ENCODE measurements at places on chromosomes 11 and 22.

DNA sequence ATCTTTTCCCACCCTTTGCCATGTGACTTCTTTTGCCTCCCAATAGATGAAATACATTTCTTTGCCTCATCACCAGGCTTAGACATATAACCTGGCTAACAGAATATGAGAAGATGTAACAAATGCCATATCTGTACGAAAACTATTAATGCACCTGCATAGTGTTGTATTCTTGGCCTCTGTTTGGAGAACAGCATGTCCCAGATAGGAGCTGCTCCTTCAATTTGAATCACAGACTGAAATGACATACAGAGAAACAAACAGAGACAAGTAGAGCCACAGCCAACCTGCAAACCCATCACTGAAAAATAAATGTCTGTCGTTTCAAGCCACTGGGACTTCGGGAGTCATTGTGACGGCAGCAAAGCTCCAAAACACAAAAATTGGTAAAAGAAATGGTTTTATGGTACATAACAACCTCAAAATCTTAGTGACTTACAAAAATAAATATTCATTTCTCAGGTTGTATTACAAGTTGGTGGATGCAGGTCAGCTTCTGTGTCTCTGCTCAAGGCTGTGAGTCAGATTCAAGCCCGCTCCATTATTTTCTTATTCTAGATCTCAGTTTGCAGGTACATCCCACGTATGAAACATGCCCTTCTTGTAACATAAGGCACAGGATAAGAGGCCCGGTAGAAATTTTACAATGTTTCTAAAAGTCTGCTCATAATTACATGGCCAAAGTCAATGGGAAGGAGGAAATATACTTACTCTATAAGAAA, 171.3 kb upstream of the SOX6 start:
- no peak for DNase-seq

- no peak for DNase-seq
Observed at GRCh38 chr11:34161812-34162492, 56.5 kb downstream of the NAT10 start.

DNA sequence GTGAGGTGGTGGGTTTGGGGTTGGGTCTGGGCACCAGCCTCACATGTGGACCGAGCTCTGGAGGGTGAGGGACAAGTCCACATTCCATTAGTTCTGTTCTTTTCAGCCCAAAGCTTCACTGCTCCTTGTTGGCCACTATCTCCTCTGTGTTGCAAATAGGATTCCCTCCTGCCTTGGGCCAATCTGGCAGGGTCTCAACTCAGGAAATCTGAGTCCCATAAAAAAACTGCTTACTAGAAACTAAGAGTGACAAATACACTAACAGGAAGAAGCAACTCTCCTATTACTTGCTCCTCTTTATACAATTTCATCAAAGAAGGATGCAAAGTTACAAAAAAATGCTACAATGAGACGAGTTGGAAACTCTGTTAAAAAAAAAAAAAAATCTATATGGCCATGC, 66.2 kb upstream of the CSNK1E start:
- no peak for DNase-seq

DNA sequence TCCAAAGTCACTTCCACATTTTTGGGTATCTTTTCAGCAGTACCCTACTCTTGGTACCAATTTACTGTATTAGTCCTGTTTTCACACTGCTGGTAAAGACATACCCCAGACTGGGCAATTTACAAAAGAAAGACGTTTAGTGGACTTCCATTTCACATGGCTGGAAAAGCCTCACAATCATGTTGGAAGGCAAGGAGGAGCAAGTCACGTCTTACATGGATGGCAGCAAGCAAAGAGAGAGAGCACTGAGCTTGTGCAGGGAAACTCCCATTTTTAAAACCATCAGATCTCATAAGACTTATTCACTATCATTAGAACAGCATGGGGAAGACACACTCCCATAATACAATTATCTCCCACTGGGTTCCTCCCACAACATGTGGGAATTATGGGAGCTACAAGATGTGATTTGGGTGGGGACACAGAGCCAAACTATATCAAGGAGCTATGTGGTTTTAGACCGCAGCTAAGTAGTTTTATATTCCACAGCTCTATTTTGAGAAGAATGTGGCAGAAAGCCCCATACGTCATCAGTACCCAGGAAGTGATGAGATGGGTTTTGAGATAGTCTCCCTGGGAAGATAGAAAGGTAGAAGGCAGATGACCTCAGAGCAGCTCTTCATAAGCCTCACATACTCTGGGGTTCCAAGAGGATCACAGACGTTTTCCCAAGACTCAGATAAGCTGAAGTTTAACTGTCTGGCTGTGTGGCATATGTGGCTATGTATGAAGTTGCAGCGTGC, 96.3 kb downstream of the APIP start:
- no peak for DNase-seq

DNA sequence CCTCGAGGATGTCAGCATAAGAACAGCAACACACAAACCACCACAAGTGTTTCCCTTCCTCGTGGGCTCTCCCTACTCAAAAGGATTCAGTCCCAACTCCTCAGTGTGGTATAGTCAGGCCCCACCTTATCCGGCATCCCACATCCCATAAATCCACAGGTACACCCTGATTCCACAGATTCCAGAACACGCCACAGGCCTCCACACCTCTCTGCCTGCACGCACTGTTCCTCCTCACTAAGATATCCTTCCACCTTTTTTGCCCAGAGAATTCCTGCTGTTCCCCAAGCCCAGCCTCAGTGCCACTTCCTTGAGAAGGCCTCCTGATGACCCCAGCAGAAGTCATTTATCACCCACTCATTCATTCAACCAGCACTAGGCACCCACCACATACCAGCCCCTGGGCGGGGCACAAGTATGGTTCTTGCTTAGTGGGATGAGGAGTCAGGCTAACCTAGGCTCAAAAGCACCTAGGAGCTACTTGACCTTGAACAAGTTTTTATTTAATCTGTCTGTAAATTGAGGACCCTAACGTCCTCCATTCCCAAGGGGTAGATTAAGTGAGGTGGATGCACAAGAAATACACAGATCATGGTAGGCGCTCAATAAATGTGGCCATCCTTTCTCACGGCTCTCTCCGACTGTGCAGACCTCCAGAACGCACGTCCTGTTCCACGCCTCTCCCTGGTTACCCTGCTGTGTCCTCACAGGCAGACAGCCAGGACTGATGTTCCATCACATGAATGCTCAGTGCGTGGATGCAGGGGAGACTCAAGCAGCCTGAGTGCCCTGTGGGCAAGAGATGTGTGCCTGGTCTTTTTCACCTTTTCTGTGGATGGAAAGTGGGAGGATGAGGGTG, 2.1 kb upstream of the KCNJ4 start:
- DNase-seq = no peak

DNA sequence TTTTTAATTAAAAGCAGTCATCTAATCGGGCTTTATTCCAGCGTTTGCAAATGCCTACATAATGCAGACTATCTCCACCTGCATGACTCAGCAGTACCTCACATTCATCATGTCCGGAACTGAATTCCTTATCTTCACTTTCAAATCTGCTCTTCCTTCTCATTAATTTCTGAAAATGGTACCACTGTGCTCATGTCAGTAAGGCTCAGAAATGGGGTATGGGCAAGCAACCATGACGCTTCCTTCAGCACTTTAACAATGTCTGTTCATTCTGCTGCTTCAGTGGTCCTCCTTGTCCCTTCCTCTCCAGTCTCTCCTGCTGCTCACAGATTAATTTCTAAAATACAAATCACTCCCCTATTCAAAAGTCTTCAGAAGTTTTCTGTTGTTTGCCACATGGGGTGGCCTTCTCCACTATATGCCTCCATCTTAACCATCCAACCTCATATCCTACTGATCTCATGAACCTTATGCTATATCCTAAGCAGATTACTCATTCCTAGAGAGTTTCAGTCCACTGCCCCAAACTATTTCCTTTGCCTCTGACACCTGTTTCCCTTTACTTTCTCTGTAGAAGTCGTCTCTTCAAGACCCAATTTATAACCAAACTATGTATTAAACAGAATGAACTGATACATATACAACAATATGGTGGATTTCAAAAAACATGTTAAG, 7.0 kb downstream of the GTF2H1 start:
- DNase-seq = no peak

- no peak for DNase-seq
Observed at GRCh38 chr11:30255637-30256036, 24.8 kb downstream of the FSHB start.

- no peak for DNase-seq
Observed at GRCh38 chr11:69983571-69983877, 94.6 kb upstream of the ANO1 start.

GRCh38 chr11:88402192-88402715, 64.7 kb upstream of the CTSC start:
- no peak for DNase-seq

GRCh38 chr11:72935700-72936099, 121.5 kb downstream of the ATG16L2 start:
- no peak for DNase-seq

GRCh38 chr11:6505577-6506240, 8.6 kb downstream of the DNHD1 start:
- no peak for DNase-seq

DNA sequence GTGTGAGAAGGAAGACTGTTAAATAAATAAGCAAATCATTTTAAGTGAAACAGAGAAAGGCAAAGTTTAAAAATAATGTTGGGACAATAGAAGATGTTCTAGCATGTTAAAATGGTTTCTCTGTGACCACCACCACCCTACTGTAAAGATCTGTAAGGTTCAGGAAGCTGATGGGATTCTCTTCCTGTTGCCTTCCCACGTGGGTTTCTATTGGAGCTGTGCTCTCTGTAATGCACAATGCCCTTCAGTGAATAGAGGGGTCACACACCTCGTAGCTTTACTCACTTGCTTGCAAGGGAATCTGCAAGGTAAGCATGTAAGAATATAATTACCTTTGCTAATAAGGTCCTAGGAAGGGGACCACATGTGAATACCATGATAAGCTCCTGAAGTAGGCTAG, 170.5 kb downstream of the CASP12 start:
- DNase-seq = no peak

- no peak for DNase-seq
Observed at GRCh38 chr22:29937940-29938693, 55.1 kb downstream of the MTMR3 start.

DNA sequence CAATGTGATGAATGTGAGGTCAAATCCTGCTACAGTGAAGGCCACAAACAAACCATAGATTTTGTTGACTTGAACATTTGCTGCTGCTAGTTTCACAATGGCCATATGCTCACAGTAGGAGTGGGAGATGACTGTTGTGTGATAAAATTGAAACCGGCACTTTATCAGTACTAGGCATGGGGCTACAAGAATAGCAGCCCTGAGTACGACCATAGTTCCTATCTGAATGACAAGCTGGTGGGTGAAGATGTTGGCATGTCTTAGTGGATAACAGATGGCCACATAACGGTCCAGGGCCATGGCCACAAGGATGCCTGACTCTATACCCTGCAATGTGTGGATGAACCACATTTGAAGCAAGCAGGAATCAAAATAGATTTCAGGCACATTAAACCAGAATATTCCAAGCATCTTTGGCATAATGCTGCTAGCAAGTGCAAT, 2.8 kb downstream of the OR52A1 start:
- DNase-seq = no peak

GRCh38 chr11:62061356-62062222, 62.2 kb upstream of the INCENP start:
- DNase-seq = no peak

- DNase-seq = no peak
Observed at GRCh38 chr11:122198291-122198983, 82.4 kb upstream of the BLID start.

- DNase-seq = no peak
Observed at GRCh38 chr11:126800009-126800408, 200.6 kb downstream of the KIRREL3 start.

DNA sequence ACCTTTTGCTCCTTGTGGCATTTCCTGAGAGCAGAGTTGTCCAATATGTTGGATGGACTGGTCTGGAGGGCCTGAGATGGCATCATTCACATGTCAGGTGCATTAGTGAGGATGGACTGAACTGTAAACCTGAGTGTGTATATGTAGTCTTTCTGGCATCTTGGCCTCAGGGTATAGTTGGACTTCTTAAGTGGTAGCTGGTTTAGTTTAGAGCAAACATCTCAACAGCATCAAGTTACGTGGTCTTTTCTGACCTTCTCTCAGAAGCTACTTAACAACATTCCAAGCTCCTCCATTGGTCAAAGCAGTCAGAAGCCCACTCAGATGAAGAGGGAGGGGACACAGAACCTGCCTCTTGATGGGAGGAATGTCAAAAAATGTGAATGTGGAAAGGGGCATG, 829.9 kb downstream of the METTL15 start:
- DNase-seq = no peak

DNA sequence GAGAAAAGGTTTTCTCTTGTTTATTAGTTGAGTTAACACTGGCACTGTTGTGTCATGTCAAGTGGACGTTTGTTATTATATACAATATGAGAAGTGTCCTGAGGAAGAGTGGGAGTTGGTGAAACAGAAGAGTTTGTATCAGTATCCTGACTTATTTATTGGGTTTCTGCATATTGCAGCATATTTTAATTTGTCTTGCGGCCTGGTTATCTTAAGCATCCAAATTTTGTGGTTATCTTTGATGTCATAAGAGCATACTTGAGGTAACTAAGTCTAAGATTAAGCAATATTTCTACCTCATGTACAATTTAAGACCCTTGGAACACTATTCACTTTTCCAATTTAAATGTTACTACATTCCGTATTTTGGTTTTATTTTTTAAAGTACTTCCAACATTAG, 103.5 kb downstream of the DDX10 start:
- DNase-seq = no peak

GRCh38 chr22:33969045-33969444, 48.8 kb upstream of the LARGE1 start:
- no peak for DNase-seq

DNA sequence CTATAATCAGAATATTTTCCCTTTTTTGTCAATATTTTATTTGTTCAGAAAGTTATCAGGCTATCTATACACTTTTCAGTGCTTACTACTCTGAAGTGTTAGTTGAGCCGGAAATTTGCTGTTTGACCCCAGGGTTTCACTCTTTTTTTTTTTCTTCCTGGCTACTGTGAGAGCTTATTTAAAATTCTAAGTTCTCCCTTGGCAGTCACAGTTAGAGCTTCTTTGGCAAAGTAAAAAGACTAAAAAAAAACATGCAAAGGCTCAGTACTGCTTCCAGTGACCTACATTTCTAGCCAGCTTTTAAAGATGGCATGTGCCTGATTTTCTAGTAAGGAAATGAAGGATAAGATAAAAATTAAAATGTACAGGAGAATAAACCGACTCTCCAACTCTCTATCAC, 48.4 kb downstream of the ELP4 start:
- no peak for DNase-seq

DNA sequence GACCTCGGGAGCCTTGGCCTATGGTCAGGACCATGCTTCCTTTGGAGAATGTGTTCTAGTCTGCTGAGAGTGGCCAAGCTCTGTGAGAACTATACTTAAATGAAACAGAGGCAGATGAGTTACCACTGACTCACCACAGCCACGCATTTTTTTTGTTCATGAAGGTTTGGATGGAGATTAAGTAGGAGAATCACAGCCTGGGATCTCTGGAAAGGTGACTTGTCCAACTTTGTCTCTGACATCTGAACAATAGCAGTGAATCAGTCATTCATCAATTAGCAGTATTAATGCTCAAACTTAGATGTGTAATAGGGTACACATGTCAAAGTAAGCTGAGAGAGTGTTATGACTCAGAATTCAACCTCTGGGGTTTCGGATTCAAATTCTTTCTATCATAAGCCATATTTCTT, 100.7 kb upstream of the ANO3 start:
- DNase-seq = no peak

- DNase-seq = no peak
Observed at GRCh38 chr22:31272522-31273446, 19.5 kb downstream of the PIK3IP1 start.

GRCh38 chr11:18754308-18754707, 28.3 kb upstream of the IGSF22 start:
- DNase-seq = no peak

GRCh38 chr11:90373971-90374370, 151.1 kb upstream of the CHORDC1 start:
- DNase-seq = no peak
